ENCODE measurements at places on chromosomes 4 and X. TPM values are rescaled to one million over a fixed set of nuclear protein-coding genes. Genes with fewer than 3 reads are reported as not detected.

Gene SLC35A2
- total RNA-seq: 16.1 TPM

Gene GRIPAP1
- 31.4 TPM for total RNA-seq

- no peak for DNase-seq
- H3K4me1 ChIP-seq: no peaks in the 10 kb centered on the region
- H3K27ac ChIP-seq: no peak overlapping the region
- H3K4me3 ChIP-seq: no peak overlapping the region
These were observed 16.2 kb downstream of the AFF1 start for GRCh38 chr4:86950831-86951525.

DNA sequence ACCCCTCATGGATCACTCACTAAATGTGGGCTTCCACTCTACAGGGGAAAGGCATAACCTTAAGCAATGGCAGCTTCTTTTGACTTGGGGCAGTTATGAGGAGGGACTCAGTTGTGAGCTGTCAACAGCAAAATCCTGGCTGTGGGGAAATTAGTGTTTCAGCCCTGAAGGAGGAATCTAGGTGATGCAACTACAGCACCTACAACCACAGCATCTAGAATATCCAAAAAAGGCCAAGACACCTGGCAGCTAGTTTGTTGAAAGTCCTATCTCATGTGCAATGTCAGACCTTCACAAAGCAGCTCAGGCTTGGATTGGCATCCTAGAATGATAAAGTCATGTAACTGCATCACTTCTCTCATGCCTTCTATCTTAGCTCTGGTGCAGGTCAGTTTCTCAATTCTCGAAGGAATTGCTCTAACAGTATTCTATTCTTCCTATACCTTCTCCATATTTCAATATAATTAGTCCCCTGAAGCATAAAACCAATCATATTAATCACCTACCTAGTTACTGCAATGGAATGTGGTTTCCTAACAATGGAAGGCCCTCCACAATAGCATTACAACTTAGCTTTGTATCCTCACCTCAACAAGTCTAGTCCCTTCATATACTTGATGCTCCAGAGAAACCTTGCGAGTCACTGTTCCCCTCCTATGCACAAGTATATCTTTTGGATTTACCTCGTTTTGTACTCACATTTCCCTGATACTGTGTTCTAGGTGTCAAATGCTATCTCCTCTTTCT lies 5.5 kb upstream of the ANTXR2 start:
- H3K27ac ChIP-seq: no peak overlapping the region
- H3K4me1 ChIP-seq: no peaks in the 10 kb centered on the region
- no peaks in the 10 kb centered on the region for H3K27me3 ChIP-seq
- no peaks in the 10 kb centered on the region for H3K36me3 ChIP-seq

DNA sequence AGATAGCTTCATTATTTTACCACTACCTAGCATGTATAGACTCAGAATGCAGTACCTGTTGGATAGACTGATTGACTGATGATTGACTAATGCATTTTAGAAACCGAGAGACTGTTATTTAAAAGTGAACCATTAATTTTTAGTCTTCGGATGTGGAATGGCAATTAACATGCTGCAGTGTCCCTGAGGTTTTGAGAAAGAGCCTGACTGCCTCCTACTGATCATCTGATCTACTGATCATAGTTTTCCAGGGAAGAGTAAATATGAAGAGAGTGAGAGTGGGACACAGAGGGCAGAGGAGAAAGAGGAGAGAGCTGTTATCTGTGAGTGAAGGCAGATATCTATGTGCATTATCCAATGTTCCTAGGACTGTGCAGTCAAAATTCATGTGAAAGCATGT lies 764.7 kb downstream of the TRIML1 start:
- no peaks in the 10 kb centered on the region for H3K27me3 ChIP-seq
- DNase-seq: no peak
- no peak overlapping the region for H3K4me3 ChIP-seq
- no peaks in the 10 kb centered on the region for H3K36me3 ChIP-seq
- no peaks in the 10 kb centered on the region for H3K4me1 ChIP-seq

Measured in breast epithelium (tissue), 4 donors.